ENCODE measurements at places on chromosomes 5 and 9. TPM values are rescaled to one million over a fixed set of nuclear protein-coding genes. Genes with fewer than 3 reads are reported as not detected.

DNA sequence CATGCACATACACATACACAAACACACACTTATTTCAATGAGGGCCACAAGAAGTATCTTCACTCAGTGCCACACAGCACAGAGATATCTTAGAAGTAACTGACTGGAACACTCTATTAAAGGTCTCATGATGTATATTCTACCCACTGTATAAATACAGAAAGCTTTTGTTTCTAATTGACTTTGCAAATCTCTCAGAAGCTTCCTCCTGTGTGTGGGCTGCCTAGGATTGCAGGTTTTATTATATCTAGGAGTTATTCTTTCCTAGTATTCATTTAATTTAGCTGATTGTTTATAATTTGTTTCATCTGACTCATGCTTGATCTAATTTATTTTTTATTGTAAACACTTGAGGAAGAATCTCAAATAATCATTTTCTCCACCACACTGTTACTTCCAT, 262.4 kb upstream of the ACTBL2 start:
- no peak for DNase-seq

GRCh38 chr5:179146277-179146676, 86.1 kb downstream of the ZNF354C start:
- no peak for DNase-seq

Gene SPINK13
- total RNA-seq, result not detected

GRCh38 chr5:89128092-89128491, 245.1 kb upstream of the MEF2C start:
- DNase-seq, result peak; percentile 81

GRCh38 chr9:124248960-124249359, 8.8 kb upstream of the NEK6 start:
- no peak for DNase-seq

Gene PAEP
- total RNA-seq, result 15.7 TPM

GRCh38 chr5:122076050-122076461, 2.0 kb downstream of the LOX start:
- DNase-seq, result peak; percentile 37

- DNase-seq, result peak; percentile 87
These were observed 31.1 kb downstream of the MORN5 start for GRCh38 chr9:122190597-122191381.

GRCh38 chr5:98483301-98483685, 290.2 kb upstream of the RGMB start:
- DNase-seq, result no peak

Gene MVB12B
- total RNA-seq, result 5.1 TPM

Gene SLCO6A1
- not detected for total RNA-seq

Gene WNK2
- not detected for total RNA-seq

Gene ODF2
- 39.8 TPM for total RNA-seq

DNA sequence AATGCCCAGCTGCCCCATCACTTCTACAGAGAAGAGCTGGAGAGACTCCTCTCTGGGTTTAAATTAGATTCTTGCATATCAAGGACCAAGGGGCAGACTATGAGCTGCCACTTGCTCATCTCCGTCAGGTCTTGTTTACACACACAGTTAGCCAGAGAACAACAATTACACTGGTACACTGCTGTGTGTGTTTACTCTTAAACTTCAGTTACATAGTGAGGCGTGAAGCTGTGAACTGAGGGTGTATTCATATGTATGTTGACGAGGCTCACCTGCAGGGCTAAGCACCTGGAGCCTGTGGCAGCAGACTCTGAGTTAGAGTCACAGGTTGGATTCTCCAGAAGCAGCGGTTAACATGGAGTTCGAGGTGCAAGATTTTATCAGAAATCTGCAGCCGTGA, 155.4 kb upstream of the ANKH start:
- DNase-seq, result no peak

- DNase-seq, result peak; percentile 48
These were observed 132.7 kb upstream of the POU5F2 start for GRCh38 chr5:93874080-93874479.

DNA sequence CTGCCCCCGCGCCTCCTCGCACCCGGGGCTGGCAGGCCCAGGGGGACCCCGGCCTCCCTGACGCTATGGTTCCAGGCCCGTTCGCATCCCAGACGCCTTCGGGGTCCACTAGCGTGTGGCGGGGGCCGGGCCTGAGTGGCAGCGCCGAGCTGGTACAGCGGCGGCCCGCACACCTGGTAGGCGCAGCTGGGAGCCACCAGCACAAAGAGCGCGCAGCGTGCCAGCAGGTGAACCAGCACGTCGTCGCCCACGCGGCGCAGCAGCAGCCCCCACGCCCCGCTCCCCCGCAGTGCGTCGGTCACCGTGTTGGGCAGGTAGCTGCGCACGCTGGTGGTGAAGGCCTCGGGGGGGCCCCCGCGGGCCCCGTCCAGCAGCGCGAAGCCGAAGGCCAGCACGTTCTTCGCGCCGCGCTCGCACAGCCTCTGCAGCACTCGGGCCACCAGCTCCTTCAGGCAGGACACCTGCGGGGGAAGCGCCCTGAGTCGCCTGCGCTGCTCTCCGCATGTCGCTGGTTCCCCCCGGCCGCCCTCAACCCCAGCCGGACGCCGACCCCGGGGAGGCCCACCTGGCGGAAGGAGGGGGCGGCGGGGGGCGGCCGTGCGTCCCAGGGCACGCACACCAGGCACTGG, 548 bp downstream of the TERT start:
- DNase-seq, result no peak

Gene HAVCR1
- not detected for total RNA-seq

DNA sequence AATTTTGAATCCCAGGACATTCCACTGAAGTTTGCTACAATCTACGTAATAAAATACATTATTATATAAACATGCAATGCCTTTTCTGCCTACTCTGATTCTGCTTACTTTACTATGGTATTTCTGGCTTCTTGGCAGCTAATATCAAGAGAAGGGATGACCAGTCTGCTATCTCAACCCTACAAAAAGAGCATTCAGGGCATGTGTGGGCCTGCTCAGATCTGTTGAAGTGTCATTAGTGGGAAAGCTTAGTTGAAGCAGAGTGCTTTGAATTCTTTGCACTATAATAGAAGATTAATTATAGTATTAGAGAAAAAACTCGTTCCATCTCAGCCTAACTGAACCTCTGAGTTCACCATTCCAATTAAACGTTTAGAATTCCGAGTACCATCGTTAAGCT, 339.5 kb upstream of the ISL1 start:
- DNase-seq, result no peak

- DNase-seq, result no peak
These were observed 34.2 kb downstream of the ADRB2 start for GRCh38 chr5:148860599-148860998.

DNA sequence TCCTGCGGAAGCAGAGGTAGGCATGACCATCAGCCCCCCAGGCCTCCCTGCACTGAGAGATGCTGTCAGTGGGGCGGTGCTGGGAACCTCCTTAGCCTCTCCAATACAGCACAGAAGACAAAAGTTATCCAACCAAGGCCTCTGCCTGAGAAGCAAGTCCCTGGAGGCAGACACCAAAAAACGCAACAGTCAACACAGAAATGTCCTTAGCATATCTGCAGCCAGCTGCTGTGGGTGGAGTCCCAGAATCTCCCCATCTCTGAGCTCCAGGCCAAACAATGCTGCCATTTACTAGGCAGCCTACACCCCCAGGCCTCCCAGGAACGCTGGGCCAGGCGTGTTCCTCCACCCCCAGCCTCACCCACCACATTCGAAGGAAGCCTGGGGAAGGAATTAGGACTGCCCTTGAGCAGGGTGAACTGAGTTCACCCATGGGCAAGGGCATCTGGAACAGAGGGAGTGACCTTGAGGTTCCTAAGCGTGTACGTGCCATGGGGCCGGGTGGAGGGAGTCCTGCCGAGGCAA, 43.7 kb downstream of the STK10 start:
- DNase-seq, result no peak

- DNase-seq, result no peak
These were observed 51.9 kb upstream of the NMUR2 start for GRCh38 chr5:152456815-152457443.

- no peak for DNase-seq
These were observed 73.0 kb upstream of the GPR151 start for GRCh38 chr5:146589028-146589345.

- DNase-seq, result peak; percentile 39
These were observed 534.7 kb downstream of the CDH10 start for GRCh38 chr5:24110004-24110615.

Gene NCS1
- 66.9 TPM for total RNA-seq

Gene ZDHHC12
- total RNA-seq, result 61.1 TPM

DNA sequence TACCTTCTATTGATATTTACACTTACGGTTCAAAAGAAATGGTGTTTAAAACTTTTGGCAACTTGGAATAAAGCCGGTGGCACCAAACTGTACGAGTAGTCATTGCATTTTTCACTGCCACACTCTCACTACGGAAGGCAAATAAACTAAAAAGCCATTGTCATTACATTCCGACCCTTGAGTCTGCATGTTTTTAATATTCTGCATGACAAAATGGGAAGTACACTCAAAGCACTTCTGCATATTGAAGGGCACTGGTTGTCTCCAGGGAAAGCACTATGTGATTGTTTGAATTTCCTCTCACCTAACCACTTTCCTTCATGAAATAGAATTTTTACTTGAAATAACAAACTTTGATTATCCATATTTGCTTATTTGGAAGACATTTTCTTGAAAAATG, 426.3 kb downstream of the CETN3 start:
- DNase-seq, result no peak

Gene ANKRD55
- total RNA-seq, result not detected

GRCh38 chr5:144328494-144328893, 157.8 kb downstream of the KCTD16 start:
- no peak for DNase-seq

DNA sequence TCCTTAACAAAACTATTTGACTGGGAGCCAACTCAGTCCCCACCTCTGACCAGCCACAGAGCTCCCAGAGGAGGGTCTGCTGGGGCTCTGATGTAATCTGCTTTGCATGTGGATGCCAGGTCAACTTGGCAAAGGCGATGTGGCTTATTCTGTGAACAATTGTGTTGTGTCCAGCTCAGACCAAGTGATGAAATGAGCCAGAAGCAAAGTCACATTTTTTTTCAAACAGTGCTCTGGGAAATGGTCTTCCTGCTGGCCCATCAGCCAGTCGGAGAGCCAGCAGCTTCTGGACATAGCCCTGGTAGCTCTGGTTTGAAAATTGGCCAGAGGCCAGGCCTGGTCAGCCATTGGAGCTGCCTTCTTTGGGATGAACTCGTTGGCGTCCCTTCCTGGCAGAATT, 86.5 kb downstream of the ANGPTL2 start:
- DNase-seq, result no peak

Gene FUT7
- not detected for total RNA-seq

DNA sequence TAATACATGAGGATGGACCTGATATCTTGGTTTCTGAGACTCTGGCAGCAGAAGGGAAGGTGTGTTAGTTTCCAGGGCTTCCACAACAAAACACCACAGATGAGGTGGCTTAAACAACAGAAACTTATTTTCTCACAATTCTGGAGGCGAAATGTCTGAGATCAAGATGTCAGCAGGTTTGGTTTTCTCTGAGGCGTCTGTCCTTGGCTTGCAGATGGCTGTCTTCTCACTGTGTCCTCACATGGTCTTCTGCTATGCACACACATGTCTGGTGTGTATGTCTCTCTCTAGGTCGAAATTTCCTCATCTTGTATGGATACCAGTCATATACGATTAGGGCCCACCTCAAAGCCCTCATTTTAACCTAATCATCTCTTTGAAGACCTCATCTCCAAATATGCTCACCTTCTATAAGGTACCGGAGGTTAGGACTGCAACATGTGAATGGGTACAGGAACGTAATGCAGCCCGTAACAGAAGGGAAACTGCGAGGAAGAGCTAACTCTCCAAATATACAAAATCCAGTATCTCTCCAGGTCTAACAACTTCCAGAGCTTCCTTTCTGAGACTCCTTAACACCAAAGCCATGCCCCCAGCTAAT, 139.8 kb upstream of the SMARCA2 start:
- no peak for DNase-seq

DNA sequence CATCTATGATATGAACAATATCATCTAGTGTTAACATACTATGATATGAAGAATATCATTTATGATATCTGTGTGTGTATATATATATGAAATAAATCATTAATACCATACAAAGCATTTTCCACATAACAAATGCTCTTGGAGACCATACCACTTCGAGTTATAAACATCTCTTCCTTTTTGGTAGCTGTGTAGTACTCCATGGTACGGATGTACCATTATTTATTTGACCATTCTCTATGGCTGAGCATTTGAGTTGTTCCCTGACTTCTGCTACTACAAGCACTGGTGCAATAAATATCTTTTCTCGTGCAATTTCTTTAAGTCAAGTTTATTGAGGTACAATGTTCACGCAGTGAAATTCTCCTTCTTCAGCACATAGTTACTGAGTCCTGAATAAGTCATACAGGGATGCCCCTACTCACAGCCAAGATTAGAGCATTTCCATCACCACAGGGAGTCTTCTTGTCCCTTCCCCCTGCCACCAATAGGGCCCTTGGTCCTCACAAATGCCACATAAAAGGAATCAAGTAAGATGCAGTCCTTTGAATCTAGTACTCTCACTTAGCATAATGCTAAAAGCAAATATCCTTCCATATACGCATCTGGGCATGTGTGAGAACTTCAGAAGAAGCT, 75.2 kb upstream of the SLC25A48 start:
- no peak for DNase-seq

- DNase-seq, result no peak
These were observed 40.3 kb upstream of the KIF2A start for GRCh38 chr5:62265648-62266112.

- DNase-seq, result no peak
These were observed 3.9 kb downstream of the VDAC1 start for GRCh38 chr5:134000696-134001453.

- DNase-seq, result no peak
These were observed 240.9 kb downstream of the TRPM3 start for GRCh38 chr9:70880535-70880934.

- DNase-seq, result no peak
These were observed 530.0 kb downstream of the SEMA5A start for GRCh38 chr5:9015937-9016270.

GRCh38 chr5:146644831-146645230, 128.8 kb upstream of the GPR151 start:
- DNase-seq, result no peak

Gene PCA3
- total RNA-seq, result not detected

DNA sequence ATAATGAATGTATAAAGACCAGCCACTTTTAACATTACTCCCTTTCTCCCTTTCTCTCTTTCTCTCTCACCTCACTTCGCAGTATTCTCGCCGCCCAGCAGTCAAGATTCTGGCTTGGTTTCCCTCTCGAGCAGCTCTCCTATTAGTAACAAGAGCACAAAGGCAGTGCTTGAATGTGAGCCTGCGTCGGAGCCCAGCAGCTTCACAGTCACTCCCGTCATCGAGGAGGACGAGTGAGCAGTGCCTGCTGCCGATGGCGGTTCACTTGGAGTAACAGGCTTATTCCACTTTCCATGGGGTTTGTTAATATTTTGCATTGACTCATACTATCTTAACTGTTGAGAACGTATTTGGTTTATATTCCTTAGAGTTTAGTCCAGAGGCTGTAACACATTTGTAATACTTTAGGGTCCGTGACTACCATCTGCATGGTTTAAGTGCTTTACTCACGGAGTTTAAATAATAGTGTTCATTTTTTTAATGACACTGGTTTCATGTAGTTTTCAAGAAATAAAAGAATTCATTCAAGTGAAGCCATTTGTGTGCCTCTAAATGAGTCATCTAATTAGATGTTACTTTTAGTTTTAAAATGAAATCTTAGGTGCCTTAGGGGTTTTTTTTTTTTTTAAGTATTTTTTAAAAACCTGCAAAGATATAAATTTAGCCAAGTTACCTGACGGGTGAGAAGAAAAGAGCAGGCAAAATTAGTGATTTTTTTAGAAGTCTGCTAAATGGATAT, 8.4 kb upstream of the DMRT3 start:
- no peak for DNase-seq

- peak; percentile 83 for DNase-seq
These were observed 324.5 kb downstream of the ARHGEF28 start for GRCh38 chr5:73950441-73950873.

GRCh38 chr5:57662991-57663390, 180.4 kb upstream of the ACTBL2 start:
- no peak for DNase-seq

All from HT1080 (cell line).